ENCODE measurements at places on chromosomes 12 and 14.

DNA sequence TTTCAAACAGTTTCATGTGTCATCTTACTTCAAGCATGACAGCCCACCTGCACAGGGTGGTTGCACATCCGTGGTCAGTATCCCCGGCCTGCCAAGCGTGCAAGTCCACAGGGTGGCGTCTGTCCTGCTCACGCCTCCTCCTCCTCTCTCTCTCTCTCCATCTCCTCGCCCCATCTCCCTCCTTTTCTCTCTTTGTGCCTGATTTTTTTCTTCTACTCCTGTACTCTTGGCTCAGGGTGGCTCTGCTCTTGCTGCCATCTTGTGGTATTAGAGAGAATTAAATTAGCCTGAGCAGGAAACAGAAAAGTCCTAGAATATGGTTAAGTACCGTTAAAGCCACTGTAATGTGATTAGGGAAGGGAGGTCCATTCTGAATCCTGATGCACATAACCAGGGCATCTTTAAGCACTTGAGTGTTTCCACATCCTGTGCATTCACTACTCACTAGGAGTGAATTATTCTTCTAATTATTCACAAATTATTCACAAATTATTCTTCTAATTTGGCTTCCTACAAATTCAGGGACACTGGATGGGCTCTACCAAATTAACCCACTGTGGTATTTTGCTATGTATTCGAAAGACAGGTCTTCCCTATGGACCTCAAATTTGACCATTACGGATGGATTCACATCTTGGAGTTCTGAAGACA is 25.5 kb upstream of the DTX1 start:
- DNase-seq: peak; percentile 51

DNA sequence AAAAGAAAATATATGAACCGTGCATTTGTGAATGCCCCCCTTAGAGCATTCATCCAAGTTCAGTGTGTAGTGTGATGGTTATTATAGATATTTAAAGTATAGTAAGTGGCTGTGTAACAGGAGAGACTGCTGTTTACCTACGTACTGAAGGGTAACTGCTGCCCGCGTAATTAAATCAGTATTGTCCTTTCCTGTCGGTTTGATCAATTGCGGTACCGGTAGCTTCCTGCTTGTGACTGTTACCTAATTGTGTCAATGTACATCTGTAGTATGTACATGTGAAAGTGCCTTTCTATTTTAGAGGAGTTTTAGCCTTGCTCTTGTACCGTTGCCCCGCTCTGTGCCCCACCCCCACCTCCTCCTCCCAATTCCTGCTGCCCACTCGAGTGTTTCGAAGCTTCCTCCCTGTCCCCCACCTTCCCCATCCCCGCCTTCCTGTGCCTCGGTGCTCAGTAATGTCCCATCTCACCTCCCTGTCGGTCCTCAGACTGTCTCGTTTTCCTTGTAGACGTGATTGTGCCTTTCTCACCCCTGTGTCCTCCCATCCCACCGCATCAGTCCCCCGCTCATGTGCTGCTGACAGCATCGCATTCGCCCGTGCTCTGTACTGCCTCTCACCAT is 75.0 kb downstream of the KICS2 start:
- no peak for DNase-seq

- DNase-seq: no peak
These were observed 51.3 kb upstream of the PPP2R5C start for GRCh38 chr14:101709962-101710931.

DNA sequence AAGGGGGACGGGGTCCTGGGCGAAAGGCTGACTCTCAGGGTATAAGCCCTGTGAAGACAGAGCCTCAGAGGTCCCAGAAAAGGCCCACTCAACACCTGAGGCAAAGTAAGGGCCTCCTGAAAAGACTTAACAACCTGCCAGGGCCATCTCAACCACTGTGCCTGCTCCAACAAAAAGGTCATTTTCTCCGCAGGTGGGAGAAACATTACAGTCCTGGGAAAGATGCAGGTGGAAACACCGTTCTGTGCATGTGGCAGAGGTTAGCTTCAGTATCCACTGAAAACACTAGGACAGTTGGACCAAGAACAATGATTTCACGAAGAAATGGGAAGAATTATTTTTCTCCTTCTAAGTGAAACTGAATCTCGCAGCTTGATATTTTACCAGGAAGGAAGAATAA is 50.9 kb downstream of the CCDC88C start:
- DNase-seq: no peak

- no peak for DNase-seq
These were observed 77.8 kb downstream of the VCPKMT start for GRCh38 chr14:50038398-50039119.

GRCh38 chr12:40552868-40553267 is 139.4 kb upstream of the CNTN1 start:
- DNase-seq: no peak

- no peak for DNase-seq
These were observed 195.6 kb upstream of the PWP1 start for GRCh38 chr12:107490010-107490409.

DNA sequence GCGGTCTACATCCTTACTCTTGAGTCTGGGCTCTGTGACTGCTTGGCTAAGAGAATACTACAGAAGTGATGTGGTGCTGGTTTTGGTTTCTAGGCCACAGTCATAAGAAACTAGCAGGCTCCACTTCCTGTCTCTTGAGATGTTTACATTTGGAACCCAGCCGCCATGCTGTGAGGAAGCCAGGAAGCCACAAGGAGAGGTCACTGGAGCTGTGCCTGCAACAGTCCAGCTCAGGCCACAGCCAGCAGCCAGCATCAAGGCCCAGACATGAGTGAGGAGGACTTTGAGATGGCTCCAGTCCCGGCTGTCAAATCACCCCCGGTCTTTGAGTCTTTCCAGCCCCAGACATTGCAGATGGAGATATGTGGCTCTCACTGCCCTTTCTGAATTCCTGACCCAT is 12.9 kb upstream of the FAM181A start:
- no peak for DNase-seq
